Globus pallidus (tissue), 1 donor: ENCODE measurements at places on chromosomes 16 and 17.

DNA sequence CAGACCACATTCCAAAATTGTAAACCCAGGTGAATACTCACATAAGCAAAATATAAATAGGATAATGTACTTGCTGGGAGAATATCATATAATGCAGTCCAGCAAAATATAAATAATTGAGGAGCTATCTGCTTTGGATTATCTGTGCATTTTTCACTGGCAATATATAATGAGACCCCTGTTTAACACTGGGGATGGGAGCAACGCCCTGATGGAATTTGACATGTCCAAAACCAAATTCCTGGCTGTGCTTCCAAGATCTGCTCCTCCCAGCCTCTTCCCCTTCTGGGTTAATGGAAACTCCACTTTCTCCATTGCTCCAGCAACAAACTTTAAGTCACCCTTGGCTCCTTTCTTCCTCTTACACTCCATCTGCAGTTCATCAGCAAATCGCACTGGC is 35.5 kb upstream of the HLF start:
- DNase-seq, result no peak

- no peak for DNase-seq
Measured at GRCh38 chr17:37797206-37797605, 52.3 kb upstream of the HNF1B start.

DNA sequence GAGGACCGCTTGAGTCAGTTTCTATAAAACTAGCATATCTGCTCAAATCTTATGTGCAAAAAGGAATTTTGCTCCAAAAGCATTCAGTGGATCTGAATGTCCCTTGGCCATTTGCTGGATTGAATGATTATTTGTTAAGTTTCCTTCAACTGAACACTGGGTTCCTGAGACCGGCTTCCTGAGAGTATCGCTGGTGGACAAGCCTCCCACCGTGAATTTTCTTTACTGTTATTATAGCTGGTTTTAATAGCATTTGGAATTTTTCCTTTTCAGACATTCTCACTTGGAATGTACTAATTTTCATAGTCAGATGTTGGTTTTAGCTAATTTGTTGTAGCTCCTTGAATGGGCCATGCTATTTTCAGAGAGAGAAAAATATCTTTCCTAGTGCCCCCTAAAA is 9.8 kb upstream of the MYOCD start:
- no peak for DNase-seq

GRCh38 chr16:67489401-67490083 is 6.2 kb upstream of the AGRP start:
- DNase-seq, result no peak

GRCh38 chr16:588639-588888 is 1.3 kb upstream of the RAB40C start:
- no peak for DNase-seq

- DNase-seq, result no peak
Measured at GRCh38 chr16:89170346-89171215, 967 bp upstream of the CDH15 start.

DNA sequence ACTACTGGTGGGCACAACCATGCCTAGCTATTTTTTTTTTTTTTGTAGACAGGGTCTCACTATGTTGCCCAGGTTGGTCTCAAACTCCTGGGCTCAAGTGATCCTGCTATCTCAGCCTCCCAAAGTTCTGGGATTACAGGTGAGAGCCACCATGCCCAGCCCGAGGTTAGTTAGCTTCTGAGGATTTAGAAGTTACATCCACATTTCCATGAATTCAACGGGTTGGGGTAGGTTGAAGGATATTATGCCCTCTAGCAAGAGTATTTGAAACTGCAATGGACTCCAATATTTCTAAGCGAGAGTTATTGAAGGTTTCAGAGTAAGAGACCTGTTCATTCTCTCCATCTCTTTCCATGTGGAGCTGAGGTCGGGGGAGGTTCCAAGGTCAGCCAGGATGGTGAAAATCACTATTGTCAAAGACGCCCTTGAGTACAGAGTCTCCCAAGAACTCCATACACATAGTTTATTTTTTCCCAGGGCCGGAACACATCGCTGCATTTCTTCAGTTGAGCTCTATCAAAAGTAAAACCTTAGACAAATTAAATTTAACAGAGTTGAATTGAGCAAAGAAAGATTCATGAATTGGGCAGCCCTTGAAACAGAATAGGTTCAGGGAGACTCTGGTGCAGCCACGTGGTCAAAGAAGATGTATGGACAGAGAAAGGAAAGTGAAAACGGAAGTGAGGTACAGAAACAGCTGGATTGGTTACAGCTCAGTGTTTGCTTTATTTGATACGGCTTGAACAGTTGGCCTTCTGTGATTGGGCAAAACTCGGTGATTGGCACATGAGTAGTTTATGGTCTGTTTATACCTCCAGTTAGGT is 19.0 kb upstream of the ITPRIPL2 start:
- no peak for DNase-seq

GRCh38 chr16:65098916-65099315 is 22.9 kb downstream of the CDH11 start:
- DNase-seq, result no peak

DNA sequence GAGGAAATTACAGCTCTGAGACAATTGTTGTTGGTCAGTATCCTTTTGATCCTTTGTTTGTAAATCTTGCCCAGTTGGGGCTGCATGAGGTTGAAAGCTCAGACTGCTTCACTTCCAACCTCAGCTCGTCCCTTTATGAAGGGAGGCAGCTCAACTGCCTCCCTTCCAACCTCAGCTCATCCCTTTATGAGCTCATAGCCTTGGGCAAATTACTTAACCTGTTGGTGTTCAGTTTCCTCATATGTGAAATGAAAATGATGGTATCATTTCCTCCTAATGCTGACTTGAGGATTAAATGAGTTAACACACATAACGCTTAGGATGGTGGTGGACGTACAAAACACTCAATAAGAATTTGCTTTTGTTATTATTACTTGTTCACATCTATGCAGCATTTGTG is 265.1 kb downstream of the CDH13 start:
- no peak for DNase-seq

DNA sequence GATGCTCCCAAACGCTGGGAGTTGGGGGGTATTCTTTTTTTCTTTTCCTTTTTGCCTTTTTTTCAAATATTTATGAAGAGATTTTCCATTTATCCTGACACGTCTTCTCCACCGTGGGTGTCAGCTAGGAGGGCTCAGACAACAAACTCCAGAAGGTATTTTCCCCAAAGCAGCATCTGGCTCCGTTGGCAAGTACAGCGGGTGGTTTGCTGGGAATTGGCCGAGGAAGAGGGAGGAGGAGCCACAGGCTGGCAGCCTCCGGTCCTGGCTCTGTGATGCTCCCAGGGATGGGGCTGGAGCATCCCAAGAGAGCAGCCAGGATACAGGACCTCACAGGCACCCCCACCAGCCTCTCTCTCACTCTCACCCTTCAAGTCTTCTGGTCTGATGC is 10.9 kb upstream of the CACNG4 start:
- DNase-seq, result peak; percentile 27

DNA sequence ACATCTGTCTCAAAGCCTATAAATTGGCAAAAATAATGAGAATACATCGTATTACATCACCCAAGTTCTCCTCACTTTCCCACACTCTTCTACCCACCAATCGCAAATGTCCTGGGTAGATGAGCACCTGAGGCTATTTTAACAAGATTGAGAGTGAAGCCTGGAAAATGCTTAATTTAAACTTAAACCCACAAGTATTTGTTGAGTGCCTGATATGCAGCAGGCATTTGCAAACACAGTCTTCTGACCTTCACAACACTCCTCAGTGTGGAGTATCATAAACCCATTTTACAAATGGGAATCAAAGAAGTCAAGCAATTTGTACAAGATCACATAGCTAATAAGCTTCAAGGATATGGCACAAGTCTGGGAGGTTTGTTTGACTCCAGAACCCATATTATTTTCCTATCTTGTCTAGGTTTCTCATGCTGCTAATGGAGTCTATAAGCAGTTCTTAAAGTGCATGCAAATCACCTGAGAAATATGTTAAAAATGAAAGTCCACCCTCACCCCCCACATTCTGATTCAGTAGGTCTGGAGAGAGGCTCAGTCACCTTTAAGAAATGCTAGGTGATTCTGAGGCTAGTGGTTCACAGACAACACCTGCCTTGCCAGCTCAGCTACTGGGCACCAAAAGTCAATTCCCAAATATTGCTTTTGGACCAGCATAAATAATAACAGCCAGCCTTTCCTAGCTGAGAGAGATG is 34.9 kb upstream of the CCL2 start:
- no peak for DNase-seq

DNA sequence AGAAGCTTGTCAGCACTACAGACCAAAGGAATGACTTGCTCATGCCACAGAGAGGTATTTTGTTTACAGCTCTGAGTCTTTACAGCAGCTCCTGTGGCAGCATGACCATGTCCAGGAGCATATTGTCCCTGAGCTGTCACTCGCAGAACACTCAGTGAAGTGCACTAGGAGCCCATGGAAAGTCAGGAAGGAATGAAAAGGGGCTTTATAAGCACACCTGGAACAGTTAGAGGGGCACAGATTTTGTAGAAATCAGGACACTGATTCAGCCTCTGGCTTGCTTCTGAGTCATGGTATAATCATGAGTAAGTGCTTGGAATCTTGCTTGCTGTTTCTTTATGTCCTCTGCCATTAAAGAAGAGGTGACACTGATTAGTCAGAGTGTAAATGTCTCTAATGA is 41.0 kb downstream of the TADA2A start:
- no peak for DNase-seq

- no peak for DNase-seq
Measured at GRCh38 chr17:56499799-56500388, 93.6 kb upstream of the NOG start.

GRCh38 chr16:89000207-89000959 is 23.4 kb upstream of the CBFA2T3 start:
- no peak for DNase-seq

DNA sequence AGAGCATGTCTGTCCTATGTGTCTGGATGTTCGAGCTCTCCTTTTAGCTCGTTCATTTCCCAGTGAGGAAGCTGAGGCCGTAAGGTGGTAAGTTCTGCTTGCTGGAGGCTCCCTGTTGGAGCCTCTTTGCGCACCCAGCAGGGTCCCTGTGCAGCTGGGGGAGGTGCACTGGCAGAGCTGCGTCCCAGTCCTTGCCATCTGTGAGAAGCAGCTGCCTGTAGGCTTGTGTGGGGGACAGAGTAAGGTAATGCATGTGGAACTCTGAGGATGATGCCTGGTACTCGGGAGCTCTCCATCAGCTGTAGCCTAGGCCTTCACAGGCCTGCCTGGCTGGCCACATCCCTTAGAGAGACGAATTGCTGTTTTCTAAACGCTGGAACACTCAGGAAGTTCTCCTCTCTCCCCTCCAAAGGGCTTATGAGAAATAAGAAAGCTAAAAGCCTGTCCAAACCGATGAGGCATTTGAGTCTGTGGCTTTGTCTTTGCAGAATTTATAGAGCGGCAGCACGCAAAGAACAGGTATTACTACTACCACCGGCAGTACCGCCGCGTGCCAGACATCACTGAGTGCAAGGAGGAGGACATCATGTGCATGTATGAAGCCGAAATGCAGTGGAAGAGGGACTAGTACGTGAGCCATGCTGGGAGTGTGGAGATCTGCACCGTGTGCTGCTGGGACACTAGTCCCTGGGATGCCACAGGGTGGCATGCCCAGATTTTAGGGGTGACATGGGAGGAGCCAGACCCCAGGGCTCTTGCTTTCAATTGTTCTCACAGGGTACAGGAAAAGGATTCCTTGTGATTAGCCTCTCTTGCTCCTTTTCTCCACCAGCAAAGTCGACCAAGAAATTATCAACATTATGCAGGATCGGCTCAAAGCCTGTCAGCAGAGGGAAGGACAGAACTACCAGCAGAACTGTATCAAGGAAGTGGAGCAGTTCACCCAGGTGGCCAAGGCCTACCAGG is 1.6 kb downstream of the NDUFB10 start:
- DNase-seq, result no peak

GRCh38 chr16:52634528-52634927 is 87.6 kb upstream of the TOX3 start:
- DNase-seq, result no peak

DNA sequence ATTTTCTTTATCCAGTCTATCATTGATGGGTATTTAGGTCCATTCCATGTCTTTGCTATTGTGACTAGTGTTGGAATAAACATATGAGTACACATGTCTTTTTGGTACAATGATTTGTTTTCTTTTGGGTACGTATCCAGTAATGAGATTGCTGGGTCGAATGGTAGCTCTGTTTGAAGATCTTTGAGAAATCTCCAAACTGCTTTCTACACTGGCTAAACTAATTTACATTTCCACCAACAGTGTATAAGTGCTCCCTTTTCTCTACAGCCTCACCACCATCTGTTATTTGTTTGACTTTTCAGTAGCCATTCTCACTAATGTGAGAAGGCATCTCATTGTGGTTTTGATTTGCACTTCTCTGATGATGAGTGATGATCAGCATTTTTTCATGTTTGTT is 103.7 kb downstream of the GOSR1 start:
- DNase-seq, result no peak

GRCh38 chr16:78955206-78955605 is 645.3 kb downstream of the MAF start:
- DNase-seq, result no peak

- DNase-seq, result no peak
Measured at GRCh38 chr17:73069164-73069770, 23.2 kb downstream of the SLC39A11 start.

GRCh38 chr16:82108774-82109173 is 61.2 kb downstream of the MPHOSPH6 start:
- no peak for DNase-seq

- DNase-seq, result no peak
Measured at GRCh38 chr16:70689970-70690891, 4.4 kb upstream of the MTSS2 start.

DNA sequence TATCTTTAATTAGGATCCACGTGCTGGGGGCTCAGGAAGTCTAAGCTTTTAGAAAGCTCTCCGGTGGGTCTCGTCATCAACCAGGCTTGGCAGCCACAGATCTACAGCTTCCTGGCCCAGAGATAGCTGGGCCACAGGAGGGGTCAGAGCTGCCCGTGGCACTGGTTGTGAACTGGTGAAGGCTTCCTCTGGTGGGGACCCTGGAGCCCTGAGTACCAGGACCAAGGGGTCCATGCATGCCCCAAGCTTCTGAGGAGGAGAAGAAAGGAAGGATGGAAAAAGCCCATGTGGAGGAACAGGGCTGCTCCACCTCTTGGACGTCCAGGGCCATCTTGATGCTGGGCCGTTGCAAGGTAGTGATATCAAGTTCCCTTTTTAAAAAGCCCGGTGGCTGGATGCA is 13.3 kb downstream of the RMI2 start:
- DNase-seq, result no peak

DNA sequence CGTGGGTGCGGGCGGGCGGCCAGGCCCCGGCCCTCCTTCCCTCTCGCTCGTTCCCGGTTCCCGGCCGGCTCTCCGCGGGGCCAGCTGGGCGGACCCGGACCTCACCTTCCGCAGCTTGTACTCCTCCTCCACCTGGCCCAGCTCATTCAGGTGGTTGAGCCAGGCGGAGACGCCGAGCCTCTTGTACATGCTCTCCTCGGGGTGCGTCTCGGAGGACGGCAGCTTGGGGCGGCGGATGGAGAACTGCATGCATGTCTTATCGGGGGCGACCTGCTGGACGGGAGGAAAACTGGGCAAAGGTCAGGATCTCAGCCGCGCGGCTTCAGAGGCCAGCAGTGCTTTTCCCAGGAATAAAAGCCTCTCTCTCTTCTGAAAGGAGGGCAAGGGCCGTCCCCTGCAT is 85.4 kb downstream of the TBC1D16 start:
- no peak for DNase-seq

- no peak for DNase-seq
Measured at GRCh38 chr16:87729266-87729954, 36.4 kb downstream of the KLHDC4 start.

GRCh38 chr17:61454381-61455323 is 2.4 kb downstream of the TBX4 start:
- no peak for DNase-seq

- DNase-seq, result no peak
Measured at GRCh38 chr16:81956213-81956948, 54.9 kb downstream of the SDR42E1 start.
